NCI-H1417 treated with DMSO at 0.1 percent for 48 hours (cell line): ENCODE measurements at places on chromosomes 3 and 15.

DNA sequence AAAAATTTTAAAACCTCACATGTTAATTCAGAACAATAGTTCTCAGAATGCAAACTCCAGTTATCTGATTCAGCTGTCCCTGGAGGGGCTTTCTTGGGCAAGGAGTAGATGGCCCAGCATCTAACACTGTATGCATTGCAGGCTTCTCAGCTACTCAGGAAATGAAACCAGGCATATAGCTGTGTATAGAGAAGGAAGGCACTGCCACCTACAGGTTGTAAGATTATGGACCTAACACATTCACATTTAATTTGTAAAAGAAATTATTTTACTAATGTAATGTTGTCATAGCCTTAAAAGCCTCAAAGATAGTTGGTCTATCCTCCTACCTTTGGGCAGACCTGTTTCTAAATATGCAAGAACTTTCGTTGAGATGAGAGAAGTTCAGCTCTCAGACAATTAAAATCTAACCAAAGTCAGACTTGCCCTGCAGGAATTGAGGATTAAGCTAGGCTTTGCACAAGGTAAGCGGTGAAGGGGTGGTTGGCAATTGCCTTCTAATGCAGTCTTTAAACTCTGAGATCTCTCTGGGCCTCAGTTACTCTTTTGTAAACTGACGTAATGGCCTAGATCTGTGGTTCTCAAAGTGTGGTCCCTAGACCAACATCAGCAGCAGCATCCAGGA lies 132.8 kb upstream of the SLC24A5 start:
- no peak for DNase-seq

DNA sequence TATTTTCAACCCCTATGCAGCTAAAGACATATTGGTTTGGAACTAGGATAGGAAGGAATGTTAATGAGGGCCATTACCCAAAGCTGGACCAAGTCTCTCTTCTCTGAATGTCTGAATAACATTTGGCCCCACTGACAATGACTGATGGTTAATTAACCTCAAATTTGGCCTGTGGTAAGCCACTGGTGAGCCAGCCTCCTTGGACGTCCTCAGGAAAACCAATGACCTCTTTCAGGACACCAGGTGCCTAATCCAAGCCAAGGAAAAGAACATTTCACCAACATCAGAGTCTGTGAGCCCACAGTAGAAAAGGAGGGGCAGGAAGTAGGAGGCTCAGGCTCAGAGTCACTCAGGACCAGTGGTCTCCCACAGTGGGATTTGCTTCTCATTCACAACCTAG lies 56.4 kb upstream of the ETV5 start:
- DNase-seq = no peak

GRCh38 chr3:8324747-8325146 lies 176.9 kb upstream of the LMCD1 start:
- DNase-seq = no peak

DNA sequence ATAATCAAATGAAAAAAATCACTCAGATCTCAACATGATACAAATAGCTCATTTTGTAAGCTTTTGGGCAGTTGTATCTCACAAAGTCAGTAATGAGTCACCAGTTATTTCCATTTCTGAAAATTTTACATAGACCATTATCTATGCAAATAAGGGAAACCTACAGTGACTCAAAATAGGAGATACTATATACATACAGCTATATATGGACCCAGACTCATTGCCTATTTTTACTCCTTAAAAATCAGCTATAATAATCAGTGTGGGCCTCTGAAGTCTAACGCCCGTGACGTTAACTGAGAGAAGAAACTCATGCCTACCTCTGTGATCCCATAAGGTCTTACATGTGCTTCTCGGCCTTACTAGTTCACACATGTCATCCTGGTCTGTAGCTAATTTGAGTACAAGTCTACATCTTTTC lies 31.6 kb downstream of the LRIG1 start:
- no peak for DNase-seq

- DNase-seq = no peak
Measured at GRCh38 chr3:132821314-132821713, 99.1 kb upstream of the NPHP3 start.

- no peak for DNase-seq
Measured at GRCh38 chr3:154214306-154214705, 93.1 kb downstream of the ARHGEF26 start.

- DNase-seq = no peak
Measured at GRCh38 chr3:66299891-66300290, 79.1 kb downstream of the SLC25A26 start.

DNA sequence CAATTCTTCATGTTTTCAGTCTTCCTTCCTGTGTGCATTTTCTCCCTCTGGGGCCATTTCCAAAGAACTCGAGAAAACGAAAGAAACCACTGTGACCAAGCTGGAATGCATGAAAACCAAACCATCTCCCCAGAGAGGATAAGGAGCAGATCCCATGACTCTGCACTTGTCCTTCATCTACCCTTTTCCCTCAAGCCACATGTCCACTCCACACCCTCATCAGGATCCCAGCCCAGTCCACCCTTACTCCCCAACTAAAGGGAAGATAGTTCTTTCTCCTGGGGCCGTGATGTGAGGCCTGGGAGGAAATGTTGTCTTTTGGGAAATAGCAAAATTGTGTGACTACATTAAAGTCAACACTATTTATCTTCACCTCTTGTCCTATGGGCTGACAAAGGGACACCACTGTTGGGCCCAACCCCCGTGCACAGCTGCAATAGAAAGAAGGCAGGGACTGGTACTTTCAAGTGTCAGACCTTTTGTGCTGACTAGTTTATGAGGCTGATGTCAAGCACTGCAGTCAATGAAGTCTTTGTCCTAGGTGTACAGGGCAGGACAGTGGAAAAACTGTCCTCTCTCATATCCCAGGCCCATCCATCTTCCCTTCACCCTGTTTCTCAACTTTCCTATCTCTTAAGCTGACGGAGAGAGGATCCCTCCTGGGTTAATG lies 487.1 kb upstream of the NR2F2 start:
- no peak for DNase-seq

DNA sequence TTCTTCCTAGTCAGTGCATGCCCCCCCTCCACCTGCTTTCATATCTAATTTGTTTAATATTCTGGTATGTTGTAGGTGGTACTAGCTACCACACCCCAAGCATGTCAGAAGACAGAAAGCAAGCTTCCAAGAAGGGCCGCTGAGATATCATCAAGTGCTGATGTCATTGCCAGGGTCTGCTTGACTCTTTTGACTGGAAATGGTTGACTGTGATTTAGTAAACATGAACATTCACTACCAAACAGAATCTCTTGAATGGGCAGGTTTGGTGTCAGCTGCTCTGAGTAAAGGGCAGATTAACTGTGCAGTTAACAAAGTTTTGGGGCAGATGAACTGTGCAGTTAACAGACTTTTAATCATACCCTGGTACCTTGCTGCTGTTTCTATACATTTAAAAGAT lies 244.2 kb upstream of the SATB1 start:
- no peak for DNase-seq

GRCh38 chr3:81744366-81744765 lies 17.1 kb downstream of the GBE1 start:
- DNase-seq = no peak

DNA sequence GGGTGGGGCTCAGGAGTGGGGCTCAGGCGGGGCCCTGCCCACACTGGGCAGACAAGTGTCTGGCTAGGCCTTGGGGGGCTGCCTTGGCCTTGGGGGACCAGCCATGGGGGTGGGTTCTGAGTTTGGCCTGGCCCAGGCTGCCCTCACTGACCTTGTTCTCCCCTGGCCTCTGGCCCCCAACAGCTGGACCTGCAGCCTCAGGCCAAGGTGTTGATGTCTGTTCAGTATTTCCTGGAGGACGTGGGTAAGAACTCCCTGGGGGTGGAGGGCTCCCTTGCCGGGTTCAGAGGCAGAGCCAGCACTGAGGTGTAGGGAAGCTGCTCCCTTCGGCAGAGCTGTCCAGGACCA lies 20.0 kb downstream of the PRKCD start:
- no peak for DNase-seq

DNA sequence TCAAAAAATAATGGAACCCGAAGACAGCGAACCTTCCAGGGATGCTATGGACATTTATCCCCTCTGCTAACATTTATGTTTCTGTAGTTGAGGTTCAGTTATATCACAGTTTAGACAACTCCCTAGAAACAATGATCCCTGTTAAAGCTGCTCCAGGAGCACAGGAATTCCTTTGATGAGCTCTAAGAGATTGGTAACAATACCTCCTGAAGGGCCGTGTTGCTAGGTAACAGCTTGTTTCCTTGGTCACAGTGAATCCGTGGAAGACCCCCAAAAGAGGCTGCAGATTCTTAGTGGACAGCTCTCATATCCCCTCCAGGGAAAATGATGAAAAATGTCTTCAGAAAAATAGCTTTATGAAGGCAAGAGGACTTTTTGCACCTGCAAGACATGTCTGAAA lies 160.2 kb downstream of the SERPINI1 start:
- DNase-seq = no peak

DNA sequence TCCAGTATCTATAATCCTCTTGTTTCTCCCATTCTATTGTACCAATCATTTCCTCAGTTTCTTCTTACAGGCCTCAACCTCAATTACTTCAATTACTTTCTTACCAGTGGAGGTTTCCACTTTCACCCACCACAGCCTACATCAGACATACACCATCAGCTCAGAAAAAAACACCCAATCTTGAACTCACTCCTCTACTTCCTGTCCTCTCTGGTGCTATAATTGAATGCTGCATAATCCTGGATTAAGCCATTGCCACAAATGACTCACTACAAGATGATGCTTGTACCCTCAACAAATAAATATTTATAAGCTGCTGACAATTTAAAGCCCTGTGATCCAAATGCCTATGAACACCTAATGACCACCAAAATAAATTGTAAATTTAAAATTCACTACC lies 18.5 kb downstream of the RYK start:
- no peak for DNase-seq

GRCh38 chr15:56963126-56963525 lies 44.7 kb downstream of the TCF12 start:
- DNase-seq = no peak

- peak; percentile 10 for DNase-seq
Measured at GRCh38 chr15:73683777-73684580, at the start of gene CD276. TSS of gene CD276 (plus strand) at chr15:73684383. CDS start at chr15:73699640, 15,257 bp downstream.

DNA sequence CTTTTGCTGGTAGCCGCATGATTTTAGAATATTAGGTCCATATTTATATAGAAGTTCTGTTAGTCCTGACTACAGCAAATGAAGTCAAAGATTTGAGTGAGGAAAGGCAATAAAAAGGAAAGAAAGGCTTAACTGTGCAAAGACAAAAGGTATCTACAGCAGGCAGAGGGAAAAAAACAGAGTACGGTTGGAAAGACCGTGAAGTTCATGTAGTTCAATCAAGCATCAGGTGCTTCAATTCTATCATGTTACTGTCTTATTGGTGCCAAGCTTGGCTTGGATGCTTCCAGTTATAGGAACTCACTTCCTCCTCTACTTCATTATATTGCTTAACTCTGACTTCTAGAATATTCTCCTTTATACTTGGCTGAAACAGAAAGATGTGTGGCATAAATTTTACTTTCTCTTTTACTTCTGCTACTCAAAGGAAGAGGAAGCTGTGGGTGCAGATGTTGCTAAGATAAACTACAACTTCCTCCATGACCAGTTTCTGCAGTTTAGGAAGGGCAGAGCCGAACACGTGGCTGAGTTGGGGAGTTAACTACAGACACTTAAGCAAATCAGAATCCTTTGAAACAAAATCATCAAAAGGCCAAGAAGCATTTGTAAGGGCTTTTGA lies 72.6 kb upstream of the ZBED2 start:
- DNase-seq = no peak

DNA sequence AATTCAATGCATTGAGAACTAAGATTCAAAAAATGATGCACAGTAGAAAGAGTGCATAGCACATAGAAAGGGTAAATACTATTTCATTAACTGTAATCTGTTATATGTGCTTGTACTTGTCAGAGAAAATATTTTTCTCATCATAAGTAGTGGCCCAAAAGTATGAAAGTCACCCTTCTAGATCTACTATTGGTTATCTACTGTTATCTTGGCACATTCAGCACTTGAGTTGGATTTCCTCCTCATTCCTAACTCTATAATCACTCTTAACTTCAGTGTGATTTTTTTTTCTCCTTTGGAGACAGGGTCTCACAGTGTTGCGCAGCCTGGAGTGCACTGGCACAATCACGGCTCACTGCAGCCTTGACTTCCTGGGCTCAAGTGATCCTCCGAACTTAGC lies 194.4 kb downstream of the PCCB start:
- DNase-seq = no peak
